ENCODE measurements at places on chromosomes 16 and 17. TPM values are rescaled to one million over a fixed set of nuclear protein-coding genes. Genes with fewer than 3 reads are reported as not detected.

The MRC2 gene
- 226 TPM for total RNA-seq

The MYOCD gene
- 4.7 TPM for total RNA-seq

The CD68 gene
- 20.6 TPM for total RNA-seq

The KRTAP4-1 gene
- total RNA-seq = not detected

The TERB1 gene
- not detected for total RNA-seq

The ANKRD40CL gene
- total RNA-seq = not detected

The C16orf89 gene
- 0.22 TPM for total RNA-seq

The TEX14 gene
- not detected for total RNA-seq

The ALOX12 gene
- not detected for total RNA-seq

The CHAD gene
- not detected for total RNA-seq

The ABCC11 gene
- total RNA-seq = under 0.01 TPM

The SLC13A2 gene
- not detected for total RNA-seq

The HCRT gene
- total RNA-seq = not detected

The KIF22 gene
- 94.6 TPM for total RNA-seq

The ITGAX gene
- total RNA-seq = under 0.01 TPM

The SSTR5 gene
- total RNA-seq = not detected
